ENCODE measurements at places on chromosomes 7 and 10.
A peak's percentile ranks its signal among the peaks of the same experiment; 100 is the strongest.

- DNase-seq: no peak
Observed at GRCh38 chr7:106772655-106773108, 92.4 kb upstream of the PIK3CG start.

- no peak for DNase-seq
Observed at GRCh38 chr7:54663603-54664234, 95.3 kb downstream of the SEC61G start.

DNA sequence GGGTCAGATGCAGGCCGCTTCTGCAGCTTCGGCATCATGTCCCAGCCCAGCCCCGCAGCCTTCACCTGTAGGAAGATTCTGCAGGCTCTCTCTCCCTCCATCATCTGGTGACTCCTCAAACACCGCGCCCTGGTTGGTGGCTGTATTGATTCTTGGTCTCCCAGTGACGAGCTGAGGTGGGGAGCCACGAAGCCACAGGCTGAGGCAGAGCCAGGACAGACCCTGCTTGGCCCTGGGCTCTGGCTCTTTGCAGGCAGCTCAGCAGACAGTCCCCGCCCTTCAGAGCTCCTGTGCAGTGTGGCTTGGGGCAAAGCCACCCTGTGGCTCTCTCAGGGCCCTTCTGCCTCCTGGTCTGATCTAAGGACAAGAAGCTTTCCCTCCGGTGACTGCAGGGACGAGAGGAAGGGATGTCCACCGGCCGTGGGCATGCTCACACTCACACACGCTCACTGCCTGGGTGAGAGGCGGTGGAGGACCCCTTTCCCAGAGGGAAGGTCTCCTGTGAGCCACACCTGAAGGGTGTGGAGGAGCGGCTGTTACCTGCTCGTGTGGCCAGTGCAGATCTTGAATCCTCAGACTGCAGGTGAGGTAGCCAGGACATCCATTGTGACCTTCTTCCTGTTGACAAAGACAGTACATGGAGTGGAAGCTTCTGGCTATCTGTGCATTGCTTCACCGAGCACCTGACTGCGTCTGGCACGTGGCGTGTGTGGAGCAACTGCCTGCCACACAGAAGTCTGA lies 79.6 kb downstream of the INPP5A start:
- DNase-seq: no peak

DNA sequence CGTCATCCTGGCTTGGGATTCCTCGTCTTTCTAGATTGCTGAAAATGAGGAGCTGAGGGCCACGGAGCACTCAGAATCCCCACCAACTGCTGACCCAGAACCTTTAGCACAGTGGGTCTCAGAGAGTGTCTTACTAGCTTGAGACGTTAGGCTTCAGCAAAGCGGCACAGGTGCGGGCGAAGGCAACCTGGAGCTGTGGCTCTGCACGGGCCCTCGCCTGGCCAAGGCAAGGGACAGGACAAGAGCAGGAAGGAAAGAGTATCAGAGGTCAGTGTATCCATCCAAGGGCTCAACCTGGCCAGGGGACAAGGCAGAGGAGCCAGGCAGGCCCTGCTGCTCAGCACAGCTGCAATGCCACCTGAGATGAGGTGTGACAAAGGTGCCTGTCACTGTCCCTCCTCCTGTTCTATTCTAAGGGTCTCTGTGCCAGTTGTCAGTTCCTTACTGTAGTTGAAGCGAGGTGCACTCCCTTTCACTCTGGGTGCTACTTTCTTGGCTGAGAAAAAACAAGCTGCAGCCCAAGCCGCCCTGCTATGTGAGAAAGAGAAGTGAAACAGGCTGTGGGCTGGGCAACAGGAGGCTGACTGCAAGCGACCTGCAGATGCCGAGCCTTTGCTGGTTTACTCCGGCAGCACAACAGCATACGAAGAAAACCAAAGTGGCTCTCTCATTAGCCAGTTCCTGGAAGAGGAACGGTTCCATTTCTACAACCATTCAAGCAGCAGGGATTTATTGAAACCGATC lies 33.3 kb upstream of the KDM7A start:
- DNase-seq: no peak

- no peak for DNase-seq
Observed at GRCh38 chr7:2478399-2478785, 2.2 kb upstream of the GRIFIN start.

GRCh38 chr10:489330-489729 lies 200.1 kb downstream of the DIP2C start:
- DNase-seq: no peak

DNA sequence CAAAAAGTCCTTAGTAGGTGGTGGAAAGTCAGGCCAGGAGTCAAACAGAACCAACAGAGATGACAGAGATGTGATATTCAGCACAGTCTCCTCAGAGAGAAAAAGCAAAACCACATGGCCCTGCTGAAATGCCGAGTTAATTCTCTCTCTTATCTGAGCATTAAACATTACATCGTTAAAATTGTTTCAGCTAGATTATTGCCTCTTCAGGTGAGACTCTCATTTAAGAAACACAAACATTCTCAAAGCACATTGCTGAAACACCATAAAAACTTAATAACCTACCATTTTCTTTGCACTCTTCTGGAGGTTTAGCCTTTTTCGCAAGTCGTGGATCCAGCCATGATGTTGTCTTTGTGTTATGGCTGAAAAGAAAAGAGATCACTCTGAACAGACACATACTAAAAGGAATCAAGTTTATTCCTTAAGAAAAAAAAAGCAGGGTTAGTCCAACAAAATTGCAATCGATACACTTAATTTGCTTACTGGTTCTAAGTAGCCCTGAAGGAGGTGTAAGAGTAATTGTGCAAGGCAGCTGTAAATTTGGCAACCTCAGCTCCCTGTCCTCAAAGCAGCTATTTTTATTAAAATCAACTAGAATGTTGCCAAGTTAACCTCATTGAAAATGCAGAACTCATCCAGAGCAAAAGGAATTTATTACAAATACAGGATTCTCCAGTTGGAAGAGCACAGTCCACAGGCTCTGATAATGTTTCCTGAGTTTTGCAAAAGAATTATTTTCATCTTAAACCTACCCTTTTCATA lies 691.1 kb downstream of the PHTF2 start:
- DNase-seq: peak; percentile 30

- DNase-seq: no peak
Observed at GRCh38 chr10:72276421-72277339, 3.0 kb downstream of the DDIT4 start.

DNA sequence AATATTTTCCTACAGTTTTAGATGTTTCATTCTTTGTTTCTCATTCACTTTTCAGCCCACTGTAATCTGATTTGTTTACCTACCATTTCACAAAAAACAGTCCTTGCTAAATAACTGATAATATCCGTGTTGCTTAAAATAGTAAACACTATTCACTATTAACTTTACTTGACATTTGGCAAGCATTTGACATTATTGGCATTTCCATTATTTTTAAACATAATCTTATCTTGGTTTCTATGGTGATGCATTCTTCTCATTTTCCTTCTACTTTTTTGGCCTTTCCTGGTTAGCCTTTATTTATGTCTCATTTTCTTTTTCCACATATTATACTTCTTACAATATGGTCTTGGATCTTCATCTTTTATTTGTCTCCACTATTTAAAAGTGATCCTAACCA lies 715.3 kb downstream of the DNAJB9 start:
- peak; percentile 17 for DNase-seq

- DNase-seq: no peak
Observed at GRCh38 chr7:73436031-73436929, 2.7 kb downstream of the FZD9 start.

- no peak for DNase-seq
Observed at GRCh38 chr10:100896876-100897461, 15.8 kb upstream of the SLF2 start.

GRCh38 chr10:70779511-70780369 lies 5.4 kb downstream of the TBATA start:
- no peak for DNase-seq

GRCh38 chr10:82801289-82801688 lies 926.3 kb downstream of the NRG3 start:
- no peak for DNase-seq

DNA sequence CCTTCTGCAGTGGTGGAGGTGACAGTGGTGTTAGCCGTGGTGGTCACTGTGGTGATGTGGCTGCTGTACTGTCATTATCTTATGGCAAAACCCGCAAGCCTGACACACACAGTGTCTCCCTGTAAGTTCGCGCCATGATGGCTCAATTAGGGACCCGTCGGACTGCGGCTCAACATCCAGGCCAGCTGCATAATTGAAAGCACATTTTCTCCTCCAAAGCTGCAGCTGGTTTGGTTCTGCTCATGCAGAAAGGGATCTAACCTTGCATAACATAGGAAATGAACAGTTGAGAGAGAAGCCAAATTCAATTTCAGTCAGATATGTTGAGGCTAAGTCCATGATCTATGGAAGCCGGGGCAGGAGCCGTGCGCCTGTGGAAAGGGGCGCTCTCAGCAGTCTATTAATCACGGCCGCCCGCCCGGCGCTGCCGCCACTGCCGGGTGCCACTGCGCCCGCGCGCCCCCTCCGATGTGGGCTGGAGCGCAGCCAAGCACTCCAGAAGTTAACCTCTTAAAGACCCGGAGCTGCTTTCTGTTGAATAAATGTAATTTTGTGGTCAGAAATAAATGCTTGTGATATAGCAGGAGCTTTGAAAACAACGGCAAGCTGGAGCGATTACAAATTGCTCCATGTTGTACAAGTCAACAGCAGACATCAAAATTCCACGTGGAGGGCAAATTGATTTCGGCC lies 227.7 kb downstream of the CUX1 start:
- DNase-seq: peak; percentile 84

- no peak for DNase-seq
Observed at GRCh38 chr10:8296734-8297101, 242.2 kb downstream of the GATA3 start.

GRCh38 chr7:29281782-29282541 lies 87.4 kb downstream of the CHN2 start:
- peak; percentile 70 for DNase-seq

GRCh38 chr7:79459381-79459780 lies 5.9 kb upstream of the MAGI2 start:
- no peak for DNase-seq

- DNase-seq: peak; percentile 10
Observed at GRCh38 chr7:149196151-149196704, 882 bp downstream of the ZNF282 start.

GRCh38 chr7:105905910-105906568 lies 29.6 kb upstream of the ATXN7L1 start:
- no peak for DNase-seq

DNA sequence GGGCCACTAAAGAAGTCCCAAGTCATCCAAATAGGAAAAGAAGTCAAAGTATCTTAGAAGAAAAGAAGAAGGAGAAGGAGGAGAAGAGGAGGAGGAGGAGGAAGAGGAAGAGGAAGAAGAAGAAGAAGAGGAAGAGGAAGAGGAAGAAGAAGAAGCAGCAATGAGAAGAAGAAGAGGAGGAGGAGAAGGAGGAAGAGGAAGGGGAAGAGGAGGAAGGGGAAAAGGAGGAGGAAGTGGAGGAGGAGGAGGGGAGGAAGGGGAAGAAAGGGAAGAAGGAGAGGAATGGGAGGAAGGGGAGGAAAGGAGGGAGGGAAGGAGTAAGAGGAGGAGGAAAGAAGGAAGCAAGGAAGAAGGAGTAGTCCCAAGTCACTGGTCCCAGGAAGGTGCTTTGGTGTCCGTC lies 21.7 kb upstream of the RADIL start:
- no peak for DNase-seq

DNA sequence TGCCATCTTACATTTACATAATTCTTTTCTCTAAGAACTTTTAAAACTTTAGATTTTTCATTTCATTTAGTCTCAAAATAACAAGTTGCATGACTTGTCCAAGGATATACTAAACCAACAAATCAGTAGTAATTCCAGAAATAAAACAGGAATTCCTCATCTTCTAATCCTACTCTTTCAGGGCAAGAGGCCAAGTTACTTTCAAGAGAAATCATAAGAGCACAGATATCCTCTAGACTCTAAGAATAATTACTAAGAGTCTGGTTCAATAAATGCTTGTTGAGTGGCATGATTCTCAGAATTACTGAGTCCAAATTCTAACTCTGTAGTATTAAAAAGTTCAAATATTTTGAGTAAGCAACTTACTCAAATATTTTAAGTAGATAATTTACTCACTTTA lies 12.9 kb downstream of the PDZD8 start:
- DNase-seq: no peak

GRCh38 chr10:92972886-92973285 lies 87.7 kb upstream of the CYP26C1 start:
- no peak for DNase-seq

- no peak for DNase-seq
Observed at GRCh38 chr7:37698782-37699181, 15.2 kb downstream of the GPR141 start.

DNA sequence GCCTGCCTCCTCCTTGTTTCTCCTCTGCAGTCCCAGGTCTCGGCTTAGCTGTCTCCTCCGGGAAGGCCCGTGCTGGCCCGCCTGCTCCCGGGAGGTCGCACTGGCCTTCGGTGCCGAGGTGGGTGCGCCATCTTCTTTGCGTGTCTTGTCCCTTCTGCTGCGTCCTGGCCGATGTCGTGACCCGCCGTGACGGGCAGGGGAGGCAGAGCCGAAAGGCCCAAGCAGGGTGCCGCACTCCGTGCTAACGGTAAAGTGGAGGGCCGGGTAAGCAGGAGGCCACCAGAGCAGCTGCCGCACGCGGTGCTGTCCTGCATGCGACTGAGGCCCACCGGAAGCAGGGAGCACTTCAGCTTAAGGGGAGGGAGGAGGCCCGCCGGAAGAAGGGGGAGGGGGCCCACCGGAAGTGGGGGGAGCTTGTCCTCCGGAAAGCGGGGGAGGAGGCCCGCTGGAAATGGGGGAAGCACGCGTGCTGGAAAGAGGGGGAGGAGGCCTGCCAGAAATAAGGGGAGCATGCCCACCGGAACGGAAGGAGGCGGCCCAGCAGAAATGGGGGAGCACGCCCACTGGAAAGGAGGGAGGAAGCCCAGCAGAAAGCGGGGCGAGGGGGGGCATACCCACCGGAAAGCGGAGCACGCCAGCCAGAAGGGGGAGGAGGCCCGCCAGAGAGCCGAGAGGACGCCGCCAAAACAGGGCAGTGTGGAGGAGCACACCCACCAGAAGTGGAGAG lies 71.4 kb downstream of the PROSER2 start:
- DNase-seq: no peak

- DNase-seq: peak; percentile 32
Observed at GRCh38 chr10:127880557-127880956, 12.2 kb downstream of the CLRN3 start.

All from muscle of back (tissue), 13 donors.